ENCODE measurements at places on chromosomes 7 and 10.

DNA sequence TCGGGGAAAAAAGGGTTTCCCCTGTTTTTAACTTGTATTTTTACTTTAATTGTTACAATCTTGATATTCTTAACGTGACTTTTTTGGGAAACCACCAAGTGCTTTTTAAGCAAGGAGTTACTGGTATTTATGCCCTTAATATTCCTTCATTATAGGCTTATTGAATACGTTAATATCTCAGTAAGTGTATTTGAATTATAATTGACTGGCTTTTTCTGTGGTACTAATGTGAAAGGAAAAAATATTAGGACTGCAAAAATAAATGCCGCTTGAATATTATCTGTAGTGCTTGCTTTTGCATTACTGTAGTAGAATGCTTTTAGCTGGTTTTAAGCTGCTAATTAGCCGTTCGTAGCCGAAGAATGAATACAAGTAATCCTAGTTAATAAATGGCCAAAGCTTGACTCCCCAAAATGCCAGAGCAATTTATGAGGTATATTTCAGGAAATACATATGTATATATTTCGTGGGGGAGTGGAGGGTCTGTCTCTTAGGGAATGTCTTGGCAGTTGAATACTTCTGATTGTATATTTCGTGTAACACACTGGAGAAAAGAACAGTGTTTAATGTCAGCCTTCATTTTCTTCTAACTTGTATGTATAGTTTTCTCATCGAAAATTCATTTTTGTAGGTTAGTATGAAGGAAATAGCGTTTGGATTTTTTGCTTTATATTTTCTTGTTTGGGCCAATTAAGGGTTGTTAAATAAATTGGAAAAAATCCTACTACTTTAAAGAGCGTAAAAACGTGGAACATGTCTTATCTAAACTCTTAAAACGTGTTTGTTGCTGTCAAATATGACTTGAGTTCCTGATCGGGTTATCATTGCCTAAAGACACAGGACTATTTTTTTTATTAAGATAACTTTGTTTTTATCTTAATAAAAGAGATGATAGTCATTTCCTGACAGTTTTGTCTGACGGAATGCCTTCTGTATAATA is 1.5 kb downstream of the PDCD4 start:
- DNase-seq, result no peak

DNA sequence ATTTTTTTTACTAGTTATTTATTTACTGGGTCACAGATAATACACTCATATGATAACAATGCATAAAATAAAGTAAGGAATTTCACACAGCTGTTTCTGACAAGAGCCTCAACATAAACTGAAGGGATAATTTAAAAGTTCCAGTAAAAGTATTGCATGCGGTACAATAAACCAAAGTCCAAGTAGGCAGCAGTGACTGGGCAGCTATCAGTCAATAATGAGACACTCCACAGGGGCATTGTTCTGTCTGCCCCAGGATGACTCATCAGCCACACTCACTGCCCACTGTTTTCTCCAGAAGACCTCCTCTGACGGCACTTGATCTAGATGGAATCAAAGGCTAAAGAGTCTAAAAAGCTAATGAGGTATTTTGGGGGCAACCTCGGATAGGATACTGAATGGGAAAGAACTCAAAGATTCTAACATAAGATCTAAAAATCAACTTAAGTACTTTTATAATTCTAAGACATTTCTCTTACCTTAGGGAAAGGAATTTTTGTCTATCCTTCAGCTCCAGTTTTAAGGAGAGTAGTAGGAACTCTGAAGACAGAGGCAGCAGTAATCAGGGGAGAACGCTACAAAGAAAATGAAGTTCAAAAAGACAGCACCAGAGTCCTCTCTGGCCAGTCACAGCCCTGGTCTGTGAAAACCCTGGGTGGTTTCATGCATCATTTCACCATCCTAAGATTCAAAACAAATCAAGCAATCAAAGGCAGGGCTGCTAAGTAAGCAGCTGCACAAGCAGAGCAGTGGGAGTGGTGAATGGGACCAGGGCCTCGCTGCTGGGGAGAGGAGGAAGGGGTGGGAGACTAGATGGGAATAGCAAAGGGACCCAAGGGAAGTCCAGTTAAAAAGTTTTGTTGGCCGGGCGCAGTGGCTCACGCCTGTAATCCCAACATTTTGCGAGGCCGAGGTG is 175.1 kb downstream of the AVL9 start:
- peak; percentile 67 for DNase-seq

DNA sequence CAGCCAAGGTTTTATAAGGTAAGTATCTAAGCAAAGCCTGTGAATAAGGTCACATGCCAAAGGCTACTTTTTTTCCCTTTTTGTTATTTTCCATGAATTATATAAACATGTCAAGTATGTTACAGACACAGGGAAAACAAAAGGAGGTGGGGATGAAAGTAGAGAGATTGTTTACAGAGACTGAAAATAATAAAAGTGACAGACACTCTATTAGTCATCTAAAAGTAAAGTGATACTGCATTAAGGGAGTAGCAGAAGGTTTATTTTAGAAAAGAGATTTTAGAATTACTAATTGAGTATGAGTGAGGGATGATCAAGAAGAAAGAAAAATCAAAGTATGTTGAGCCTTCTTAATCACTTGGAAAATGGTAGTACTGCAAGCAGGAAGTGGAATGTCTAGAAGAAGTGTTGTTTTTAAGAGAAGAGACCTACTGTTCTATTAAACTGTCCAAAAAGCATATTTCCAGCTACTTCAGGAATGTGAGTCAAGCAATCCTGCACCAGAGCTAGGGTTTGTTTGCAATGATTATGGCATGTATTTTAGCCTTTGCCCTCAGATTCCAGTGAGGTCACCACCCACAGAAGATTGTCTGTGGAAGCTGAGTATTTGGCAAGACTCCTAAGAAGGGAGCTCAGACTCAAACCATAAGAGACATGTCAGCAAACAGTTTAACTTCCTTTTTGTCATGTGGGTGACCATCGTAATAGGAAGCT is 177.9 kb upstream of the PLXDC2 start:
- DNase-seq, result no peak

GRCh38 chr10:1374511-1375345 is 318.5 kb downstream of the WDR37 start:
- DNase-seq, result no peak

All from transverse colon (tissue), 4 donors.